ENCODE measurements at places on chromosomes 7 and 10. TPM values are rescaled to one million over a fixed set of nuclear protein-coding genes. Genes with fewer than 3 reads are reported as not detected.

Gene VSTM2A
- not detected for total RNA-seq

Gene OPN4
- not detected for total RNA-seq

Gene PALD1
- 0.12 TPM for total RNA-seq

Gene FAM24B
- total RNA-seq: 17.1 TPM

Gene NPY4R
- not detected for total RNA-seq

Gene GPER1
- 0.28 TPM for total RNA-seq

Gene SPDYE11
- total RNA-seq: not detected

Gene TAS2R5
- total RNA-seq: 4.7 TPM

Gene ADAM12
- total RNA-seq: 3.1 TPM

Gene STRIP2
- 18.3 TPM for total RNA-seq

Gene GPR22
- not detected for total RNA-seq

Gene MEIG1
- total RNA-seq: not detected

Gene PPP1R3A
- not detected for total RNA-seq

Gene RBM33
- 80.5 TPM for total RNA-seq

Gene UPK3BL2
- total RNA-seq: 17.4 TPM

Gene PLXNA4
- not detected for total RNA-seq

Gene GIMAP4
- total RNA-seq: not detected

Gene AGMO
- not detected for total RNA-seq

Gene NDUFB2
- 166 TPM for total RNA-seq

Gene KIF11
- 21.3 TPM for total RNA-seq

Gene PLAU
- total RNA-seq: 17.3 TPM

Gene ABCC2
- 6.3 TPM for total RNA-seq

Gene OR2A7
- total RNA-seq: 10.0 TPM

Gene ACTL6B
- not detected for total RNA-seq

Gene ANKRD26
- 6.5 TPM for total RNA-seq

Gene SNCG
- 4.2 TPM for total RNA-seq

Gene GPC2
- 0.65 TPM for total RNA-seq

Gene LIPN
- total RNA-seq: not detected

Gene IDE
- total RNA-seq: 54.6 TPM

Gene LIPJ
- total RNA-seq: not detected

Gene LDB3
- 0.23 TPM for total RNA-seq

Gene DKK1
- 31.8 TPM for total RNA-seq

Gene IDI2
- total RNA-seq: not detected

Gene CPA2
- not detected for total RNA-seq

Gene THNSL1
- total RNA-seq: 7.6 TPM

Gene ZNF853
- total RNA-seq: not detected

Gene ADARB2
- 0.96 TPM for total RNA-seq

Gene LRGUK
- total RNA-seq: 0.19 TPM

Gene HNRNPF
- 198 TPM for total RNA-seq

Gene WNT8B
- not detected for total RNA-seq

Gene FAM13C
- not detected for total RNA-seq

Gene PCDH15
- total RNA-seq: not detected

Gene ANKRD7
- total RNA-seq: not detected

Gene AGAP4
- 17.5 TPM for total RNA-seq

Gene PDE6C
- not detected for total RNA-seq

Gene IFRD1
- total RNA-seq: 116 TPM

Gene OLAH
- 1.4 TPM for total RNA-seq

Gene PCLO
- 2.0 TPM for total RNA-seq

Gene FAM241B
- 7.5 TPM for total RNA-seq

Gene ALOX5
- total RNA-seq: not detected

Gene GIMAP2
- not detected for total RNA-seq

Gene MRPL32
- total RNA-seq: 82.0 TPM

Gene PLEKHS1
- not detected for total RNA-seq

Gene POLR2J3
- 45.7 TPM for total RNA-seq

Gene IGF2BP3
- total RNA-seq: 29.8 TPM

Gene GCK
- total RNA-seq: not detected
